Stimulated activated CD8-positive, alpha-beta memory T cell treated with anti-CD3 and anti-CD28 coated beads, Interleukin-4, amount 100 ng/mL, for 48 hours (primary cell): ENCODE measurements at places on chromosomes 13 and 19.

- no peak for DNase-seq
Observed at GRCh38 chr19:10068205-10068604, 17.9 kb upstream of the SHFL start.

GRCh38 chr13:80070024-80070703 lies 270.8 kb downstream of the SPRY2 start:
- DNase-seq, result no peak

DNA sequence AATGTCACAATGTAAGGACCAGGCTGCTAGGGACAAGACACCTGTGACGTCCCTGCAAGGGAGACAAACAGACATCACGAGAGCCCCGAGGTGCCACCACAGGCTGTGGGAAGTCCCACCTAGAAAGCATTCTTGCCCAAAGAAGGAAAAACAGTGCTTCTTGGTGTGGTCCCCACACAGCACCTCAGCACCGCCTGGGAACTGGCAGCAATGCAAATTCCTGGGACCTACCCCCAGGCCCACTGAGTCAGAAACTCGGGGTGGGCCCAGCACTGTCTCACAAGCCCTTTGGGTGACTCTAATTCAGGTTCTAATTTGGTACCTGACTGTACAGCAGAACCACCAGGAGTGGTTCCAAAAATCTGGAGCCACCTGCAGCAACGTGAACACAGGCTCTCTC lies 13.8 kb upstream of the CCNP start:
- no peak for DNase-seq

DNA sequence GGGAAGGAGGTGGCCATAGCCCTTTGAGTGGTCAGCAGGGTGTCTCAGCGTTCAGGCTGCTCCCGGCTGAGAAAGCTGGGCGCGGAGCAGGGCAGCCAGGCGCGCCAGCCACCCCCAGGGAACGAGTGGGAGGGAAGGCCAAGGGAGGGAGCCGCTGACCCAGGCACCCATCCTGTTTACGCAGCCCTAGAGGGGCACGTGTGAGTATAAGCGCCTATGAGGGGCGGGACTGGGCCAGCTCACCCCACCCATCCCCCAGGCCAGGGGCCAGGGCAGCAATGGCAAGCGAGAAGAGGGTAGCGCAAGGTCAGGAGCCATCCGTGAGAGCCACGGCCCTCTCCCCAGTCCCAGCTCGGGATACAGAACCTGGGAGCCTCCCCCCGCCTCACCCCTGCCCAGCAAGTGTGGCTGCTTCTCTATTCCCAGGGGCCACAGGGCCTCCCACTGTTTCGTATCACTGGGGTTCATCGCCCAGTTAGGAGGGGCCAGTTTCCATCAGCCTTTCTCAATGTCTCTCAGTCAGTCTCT lies 897 bp upstream of the DMKN start:
- DNase-seq, result no peak
